Fibroblast of villous mesenchyme (primary cell): ENCODE measurements at places on chromosomes 1 and 21. TPM values are rescaled to one million over a fixed set of nuclear protein-coding genes. Genes with fewer than 3 reads are reported as not detected.

SYCP1 gene
- not detected in 2 replicates for total RNA-seq

TRPM2 gene
- total RNA-seq: under 0.01 and 0.32 TPM in 2 replicates

OR14A16 gene
- total RNA-seq: not detected in 2 replicates

EVA1C gene
- total RNA-seq: 8.4 and 10.8 TPM in 2 replicates

E2F2 gene
- total RNA-seq: 2.2 and 2.9 TPM in 2 replicates

PLCH2 gene
- under 0.01 TPM in 2 replicates for total RNA-seq

CD5L gene
- not detected in 2 replicates for total RNA-seq

DDR2 gene
- total RNA-seq: 227 and 289 TPM in 2 replicates

PDPN gene
- 28.7 and 32.8 TPM in 2 replicates for total RNA-seq

FAM163A gene
- total RNA-seq: under 0.01 TPM in 2 replicates

TEX38 gene
- total RNA-seq: under 0.01 TPM in 1 of 2 replicates, not detected in the other

SPRR2B gene
- total RNA-seq: not detected in 2 replicates

HAO2 gene
- not detected in 2 replicates for total RNA-seq

ARL8A gene
- total RNA-seq: 18.7 and 28.5 TPM in 2 replicates

TNFAIP8L2 gene
- total RNA-seq: not detected in 2 replicates

GPR25 gene
- not detected in 2 replicates for total RNA-seq

CFHR2 gene
- not detected in 2 replicates for total RNA-seq

CLCA4 gene
- not detected in 2 replicates for total RNA-seq

ASCL5 gene
- total RNA-seq: not detected in 2 replicates

PTGFR gene
- 7.7 and 11.7 TPM in 2 replicates for total RNA-seq

PLA2G2D gene
- not detected in 2 replicates for total RNA-seq

C8B gene
- total RNA-seq: not detected in 2 replicates

S100A11 gene
- 126 and 197 TPM in 2 replicates for total RNA-seq

CTSK gene
- total RNA-seq: 137 and 139 TPM in 2 replicates

IGFN1 gene
- under 0.01 TPM in 2 replicates for total RNA-seq

SH2D1B gene
- total RNA-seq: not detected in 2 replicates

PKN2 gene
- 41.2 and 56.1 TPM in 2 replicates for total RNA-seq

TCHHL1 gene
- total RNA-seq: not detected in 2 replicates

GPR52 gene
- total RNA-seq: 1.9 and 2.6 TPM in 2 replicates

DTL gene
- 13.2 and 16.0 TPM in 2 replicates for total RNA-seq

ADAMTS5 gene
- total RNA-seq: 12.6 and 28.5 TPM in 2 replicates

ACTN2 gene
- not detected in 2 replicates for total RNA-seq

NCAM2 gene
- 5.2 and 7.1 TPM in 2 replicates for total RNA-seq
